ENCODE measurements at places on chromosomes 16 and 17.

- DNase-seq: no peak
These were observed 970.5 kb upstream of the EEF2KMT start for GRCh38 chr16:6068063-6068462.

DNA sequence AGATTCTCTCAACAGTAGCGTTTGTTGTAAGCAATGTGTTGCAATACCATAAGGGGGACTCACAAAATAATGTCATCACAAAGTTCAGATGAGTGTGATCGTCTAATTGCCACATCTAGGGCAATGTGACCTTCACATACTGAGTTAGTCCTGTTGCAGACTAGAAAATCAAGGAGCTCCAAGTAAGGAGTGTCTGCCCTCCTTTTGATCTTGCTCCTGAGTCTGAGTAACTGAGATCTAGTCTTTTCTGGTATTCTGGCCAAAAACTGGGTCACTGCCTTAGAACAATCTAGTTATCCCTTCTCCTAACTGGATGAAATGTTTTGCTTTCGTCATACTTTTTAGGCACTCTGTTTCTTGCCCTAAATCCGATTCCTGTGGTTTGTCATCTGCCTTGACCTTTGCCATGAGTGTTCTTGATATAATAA is 712.1 kb downstream of the CDH11 start:
- DNase-seq: no peak

- DNase-seq: peak; percentile 58
These were observed 93.6 kb upstream of the NOG start for GRCh38 chr17:56499799-56500388.

DNA sequence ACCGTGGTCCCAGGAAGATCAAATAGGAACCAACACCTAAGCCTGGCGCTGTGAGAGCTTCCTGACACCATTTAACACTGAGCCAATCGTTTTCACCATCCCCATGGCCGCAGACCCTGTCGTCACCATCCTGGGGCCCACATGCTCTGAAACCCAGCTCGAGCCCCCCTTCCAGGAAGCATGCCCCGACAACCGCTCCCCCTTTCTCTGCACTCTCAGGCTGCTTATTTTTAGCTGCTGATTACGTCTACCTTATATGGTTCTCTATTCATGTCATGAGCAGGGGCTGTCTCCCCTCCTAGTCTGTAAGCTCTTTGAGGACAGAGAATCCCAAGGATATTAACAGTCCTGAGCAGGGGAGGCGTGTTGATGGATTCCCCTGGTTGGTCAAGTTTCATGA is 10.5 kb downstream of the SRL start:
- DNase-seq: no peak

DNA sequence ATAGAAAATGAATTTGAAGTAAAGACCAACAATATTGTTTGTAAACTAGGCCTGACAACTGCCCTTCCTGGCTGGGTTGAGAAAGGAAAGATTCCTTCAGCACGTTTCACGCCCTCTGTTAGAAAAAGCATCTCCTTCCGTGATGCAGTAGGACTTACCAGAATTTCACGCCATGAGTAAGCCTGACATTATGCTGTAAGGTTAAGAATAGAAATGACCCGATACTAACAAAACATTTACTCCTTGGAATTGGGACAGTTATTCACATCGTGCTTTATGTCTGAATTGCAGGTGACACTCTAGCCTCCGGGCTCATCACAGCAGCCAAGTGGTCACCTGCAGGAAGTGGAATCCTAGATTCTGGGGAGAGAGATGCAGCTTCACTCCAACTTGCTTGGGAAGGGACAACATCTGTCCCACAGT is 17.5 kb downstream of the MARCHF10 start:
- DNase-seq: no peak

DNA sequence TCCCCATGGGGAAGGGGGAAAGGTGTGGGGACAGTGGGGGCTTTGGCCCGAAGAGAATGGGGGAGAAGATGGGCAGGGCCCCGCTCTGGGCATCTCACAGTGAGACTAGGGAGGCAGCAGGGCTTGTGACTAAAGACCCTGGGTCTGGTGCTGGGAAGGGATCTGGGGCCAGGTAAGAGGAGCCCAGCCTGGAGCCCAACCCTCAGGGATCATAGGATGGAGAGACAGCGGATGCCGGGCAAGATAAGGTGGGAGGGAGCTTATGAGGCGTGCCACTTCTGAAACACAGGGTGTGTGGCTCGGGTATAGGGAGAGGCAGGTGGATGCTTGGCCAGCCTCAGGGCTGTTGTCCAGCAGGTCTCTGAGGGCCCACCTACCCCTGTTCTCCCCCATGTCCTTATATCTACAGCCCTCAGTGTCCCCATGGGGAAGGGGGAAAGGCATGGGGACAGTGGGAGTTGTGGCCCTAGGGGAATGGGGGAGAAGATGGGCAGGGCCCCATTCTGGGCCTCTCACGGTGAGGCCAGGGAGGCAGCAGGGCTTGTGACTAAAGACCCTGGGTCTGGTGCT is 15.4 kb downstream of the USP6 start:
- DNase-seq: no peak

GRCh38 chr16:55494994-55495421 is 13.9 kb upstream of the LPCAT2 start:
- peak; percentile 77 for DNase-seq

- DNase-seq: peak; percentile 25
These were observed 80.8 kb downstream of the SPECC1 start for GRCh38 chr17:20089756-20090547.

GRCh38 chr16:6926762-6927161 is 405.9 kb upstream of the RBFOX1 start:
- no peak for DNase-seq

DNA sequence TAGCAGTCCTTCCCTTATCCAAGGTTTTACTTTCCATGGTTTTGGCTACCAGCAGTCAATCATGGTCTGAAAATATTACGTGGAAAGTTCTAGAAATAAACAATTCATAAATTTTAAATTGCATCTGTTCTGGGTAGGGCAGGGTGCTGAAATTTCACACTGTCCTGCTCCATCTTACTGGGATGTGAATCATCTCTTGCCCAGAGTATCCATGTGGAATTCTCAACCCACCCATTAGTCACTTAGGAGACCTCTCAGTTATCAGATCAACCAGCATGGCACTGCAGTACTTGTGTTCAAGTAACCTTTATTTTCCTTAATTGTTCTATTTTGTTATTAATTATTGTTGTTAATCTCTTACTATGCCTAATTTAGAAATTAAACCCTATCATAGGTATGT is 202.8 kb upstream of the CPHXL start:
- no peak for DNase-seq

DNA sequence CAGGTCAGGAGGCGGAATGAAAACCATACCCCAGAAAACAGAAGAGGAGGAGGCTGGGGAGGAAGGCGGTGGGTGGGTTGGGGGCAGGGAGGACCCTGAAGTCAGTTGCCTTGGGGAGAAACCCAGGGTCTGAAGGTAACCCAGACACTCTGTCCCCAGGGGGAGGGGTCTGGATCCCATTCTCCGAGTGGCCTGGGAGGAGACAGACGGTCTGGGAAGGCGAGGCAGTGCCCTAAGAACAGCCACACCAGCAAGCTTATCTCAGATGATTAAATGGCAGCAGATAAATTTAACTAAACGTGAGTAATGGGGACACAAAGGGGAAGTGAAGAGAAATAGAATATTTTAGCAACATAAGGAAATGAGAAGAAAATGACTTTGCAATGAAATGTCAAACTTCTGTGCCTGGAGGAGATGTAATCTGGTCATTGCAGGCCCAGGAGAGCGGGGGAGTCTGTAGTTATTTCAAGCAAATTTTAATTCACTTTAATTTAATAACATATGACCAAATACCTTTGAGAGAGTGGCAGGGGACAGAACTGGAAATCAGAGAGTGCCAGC is 21.4 kb upstream of the ZFP90 start:
- peak; percentile 76 for DNase-seq

- no peak for DNase-seq
These were observed 49.4 kb downstream of the COG7 start for GRCh38 chr16:23403547-23403946.

DNA sequence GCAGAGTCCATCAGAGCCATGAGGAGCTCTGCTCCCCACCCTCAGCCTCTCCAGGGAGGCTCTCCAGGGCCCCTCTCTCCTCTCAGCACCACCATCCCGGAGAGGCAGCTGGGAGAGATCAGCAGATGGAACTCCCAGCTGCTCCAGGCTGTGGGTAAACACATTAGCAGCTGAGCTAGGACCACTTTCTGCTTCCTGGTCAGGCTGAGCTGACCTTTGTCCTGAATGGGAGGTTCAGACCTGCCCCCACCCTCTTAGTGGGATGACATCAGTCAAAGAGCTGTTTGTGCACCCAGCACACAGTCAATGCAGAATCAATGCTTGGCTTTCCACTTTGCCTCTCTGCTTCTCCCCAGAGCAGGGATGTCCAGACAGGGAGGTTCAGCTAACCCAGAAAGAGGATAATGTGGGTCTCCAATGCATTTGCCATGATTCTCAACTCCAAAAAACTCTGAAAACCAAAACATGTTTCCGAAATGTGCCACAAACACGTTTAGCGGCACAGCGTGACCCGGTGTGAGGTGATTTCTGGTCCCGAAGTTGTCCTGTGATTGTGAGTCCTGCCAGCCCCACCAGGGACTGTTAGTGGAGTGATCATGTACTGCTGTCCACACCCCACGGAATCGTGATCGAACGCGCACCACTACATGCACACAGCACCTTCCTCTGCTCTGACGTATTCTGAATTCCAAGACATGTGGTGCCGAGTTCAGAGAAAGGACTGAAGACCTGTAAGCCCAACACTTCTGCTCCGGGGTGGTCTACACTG is 6.7 kb downstream of the GPR142 start:
- DNase-seq: no peak

GRCh38 chr17:67575325-67575724 is 142.4 kb upstream of the NOL11 start:
- DNase-seq: no peak

GRCh38 chr16:4790261-4790660 is 2.1 kb upstream of the SEPTIN12 start:
- no peak for DNase-seq

DNA sequence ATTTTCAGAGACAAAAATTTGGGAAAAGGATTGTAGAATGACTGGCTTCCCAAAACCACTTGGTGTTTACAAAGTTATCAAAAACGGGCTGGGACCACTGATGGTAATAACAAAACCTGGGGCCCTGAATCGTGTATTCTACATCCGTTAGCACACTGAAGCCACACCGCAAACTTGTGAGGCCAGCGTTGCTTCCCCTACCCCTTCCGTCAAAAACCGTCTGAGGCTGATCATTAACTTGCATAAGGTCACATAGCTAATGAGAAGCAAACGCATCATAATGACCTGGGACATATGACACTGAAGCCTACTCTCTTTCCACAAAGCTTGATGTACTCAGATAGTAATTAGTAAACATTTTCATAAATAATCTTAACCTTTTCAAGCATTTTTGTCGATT is 704.3 kb downstream of the MAF start:
- peak; percentile 28 for DNase-seq

DNA sequence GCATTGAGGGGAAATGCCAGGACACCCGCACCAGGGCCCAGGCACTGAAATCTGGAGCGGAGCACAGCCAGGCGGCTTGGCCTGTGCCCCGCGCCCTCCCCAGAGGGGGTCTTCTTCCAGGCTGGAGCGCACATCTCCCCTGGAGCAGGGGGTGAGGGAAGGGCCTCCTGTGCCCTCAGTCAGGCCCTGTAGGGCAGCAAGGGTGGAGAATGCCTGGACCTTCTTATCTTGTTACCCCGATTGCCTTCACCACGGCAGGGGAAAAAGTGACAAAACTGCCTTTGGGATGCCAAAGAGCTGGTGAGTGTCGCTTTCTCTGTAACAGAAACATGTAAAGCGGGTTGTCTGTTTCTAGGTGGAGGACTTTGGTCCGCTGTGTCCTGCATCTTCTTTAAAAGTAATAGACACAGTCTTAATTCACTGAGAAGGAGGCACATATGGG is 48.3 kb upstream of the BAHCC1 start:
- DNase-seq: no peak
